ENCODE measurements at places on chromosomes 1 and 21. TPM values are rescaled to one million over a fixed set of nuclear protein-coding genes. Genes with fewer than 3 reads are reported as not detected.

FMN2 gene
- 0.35 TPM for polyA plus RNA-seq

DNA sequence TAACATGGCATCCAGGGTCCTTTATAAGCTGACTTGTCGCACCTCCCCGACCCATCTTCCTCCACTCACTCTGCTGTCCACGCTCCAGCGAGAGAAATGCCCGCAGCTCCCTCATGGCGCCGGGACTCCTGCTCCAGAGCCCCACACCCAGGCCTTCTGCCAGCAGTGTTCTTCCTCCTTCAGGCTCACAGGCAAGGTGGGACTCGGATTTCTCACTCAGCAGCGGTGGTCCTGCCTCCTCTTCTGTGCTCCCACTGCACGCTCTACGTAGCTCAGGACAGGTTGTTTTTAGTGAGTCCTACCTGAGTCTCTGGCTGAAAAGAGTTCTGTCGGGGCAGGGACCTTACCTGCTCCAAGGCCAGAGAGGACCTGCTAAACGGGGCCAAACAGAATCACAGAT is 11.2 kb downstream of the THEMIS2 start:
- DNase-seq = no peak

DNA sequence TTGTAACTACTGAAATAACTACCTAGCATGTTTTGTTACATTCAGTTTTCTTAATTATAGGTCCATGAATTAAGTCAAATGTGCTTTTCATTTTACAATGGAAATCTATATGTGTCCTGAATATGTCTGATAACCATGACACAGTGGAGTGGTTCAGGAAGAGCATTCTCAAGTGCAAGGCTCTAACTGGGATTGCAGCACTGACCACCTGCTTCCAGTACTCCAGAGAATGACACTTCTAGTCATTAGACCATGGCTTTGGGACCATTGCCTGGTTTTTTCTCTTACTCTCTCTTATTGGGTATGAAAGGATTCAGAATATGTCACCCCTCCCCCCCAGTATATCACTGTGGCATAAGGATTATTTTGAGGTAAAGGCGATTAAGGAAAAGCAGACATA is 204.9 kb upstream of the CACYBP start:
- DNase-seq = no peak

BTBD8 gene
- polyA plus RNA-seq = 2.0 TPM

- DNase-seq = no peak
Observed at GRCh38 chr1:241213139-241213538, 143.9 kb downstream of the RGS7 start.

GRCh38 chr1:203175237-203175826 is at the start of gene MYBPH:
TSS of gene MYBPH (minus strand) at chr1:203175826. CDS start at chr1:203175755, 71 bp downstream.
- DNase-seq = no peak

GRCh38 chr1:26353210-26353859 is 595 bp downstream of the CRYBG2 start:
- no peak for DNase-seq

- DNase-seq = peak; percentile 93
Observed at GRCh38 chr1:8116894-8117264, 90.8 kb upstream of the ERRFI1 start.

DNA sequence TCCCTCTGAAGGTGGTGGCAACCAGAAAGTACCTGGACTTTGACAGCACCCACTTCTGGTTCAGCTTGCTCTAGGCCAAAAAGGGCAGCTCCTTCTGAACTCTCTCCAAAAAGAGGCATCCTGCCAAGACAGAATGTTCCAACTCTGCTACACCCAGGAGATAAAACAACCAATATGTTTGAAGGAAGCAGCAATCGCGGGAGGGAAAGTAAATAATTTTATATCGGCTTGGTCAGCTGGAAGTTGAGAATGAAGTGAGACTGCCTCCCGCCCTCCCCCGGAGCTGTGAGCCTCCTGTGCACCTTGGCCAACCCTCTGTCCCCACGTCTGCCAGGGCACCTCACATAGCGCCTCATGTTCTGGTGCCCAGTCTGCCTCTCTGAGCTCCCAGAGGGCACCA is 130.3 kb upstream of the ATP1A1 start:
- no peak for DNase-seq

OXCT2 gene
- polyA plus RNA-seq = 0.29 TPM

DNA sequence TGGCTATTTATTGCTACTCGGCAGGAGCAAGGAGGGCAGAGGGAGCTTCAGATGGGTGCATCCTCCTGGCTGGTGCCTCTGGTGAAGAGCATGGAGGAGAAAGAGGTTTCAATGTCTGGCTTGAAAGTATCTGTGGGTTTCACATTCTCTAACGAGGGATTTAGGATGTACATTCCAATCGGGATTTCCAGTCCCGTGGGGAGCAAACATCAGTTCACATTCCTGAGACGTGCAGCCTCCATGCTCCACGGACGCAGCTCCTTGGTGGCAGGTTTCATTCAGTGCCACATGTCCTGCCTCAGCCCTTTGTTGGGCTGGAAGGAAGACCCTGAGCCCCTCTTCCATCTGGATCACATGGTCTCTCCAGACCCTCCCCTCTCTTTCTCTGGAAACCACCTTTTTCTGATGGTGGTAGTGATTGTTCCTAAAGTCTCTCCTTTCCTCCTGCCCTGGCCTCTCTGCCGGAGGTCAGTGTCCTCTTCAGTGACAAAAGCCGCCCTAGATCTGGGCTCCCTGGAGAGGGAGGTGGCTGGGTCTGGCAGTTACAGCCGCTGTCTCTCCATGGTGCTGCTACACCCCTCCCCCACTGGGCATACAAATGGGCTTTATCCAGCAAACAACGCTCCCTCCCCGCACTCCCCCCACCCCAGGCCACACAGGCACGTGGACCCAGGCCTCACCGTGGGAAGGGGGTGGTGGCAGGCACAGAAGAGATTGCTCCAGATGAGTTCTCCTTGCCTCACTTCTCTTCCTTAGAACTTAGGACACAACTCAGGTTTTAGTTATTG is 826 bp upstream of the CA14 start:
- DNase-seq = no peak

KIAA1614 gene
- 16.3 TPM for polyA plus RNA-seq

GRCh38 chr1:207298636-207299398 is 22.7 kb upstream of the CD55 start:
- DNase-seq = peak; percentile 62

DNA sequence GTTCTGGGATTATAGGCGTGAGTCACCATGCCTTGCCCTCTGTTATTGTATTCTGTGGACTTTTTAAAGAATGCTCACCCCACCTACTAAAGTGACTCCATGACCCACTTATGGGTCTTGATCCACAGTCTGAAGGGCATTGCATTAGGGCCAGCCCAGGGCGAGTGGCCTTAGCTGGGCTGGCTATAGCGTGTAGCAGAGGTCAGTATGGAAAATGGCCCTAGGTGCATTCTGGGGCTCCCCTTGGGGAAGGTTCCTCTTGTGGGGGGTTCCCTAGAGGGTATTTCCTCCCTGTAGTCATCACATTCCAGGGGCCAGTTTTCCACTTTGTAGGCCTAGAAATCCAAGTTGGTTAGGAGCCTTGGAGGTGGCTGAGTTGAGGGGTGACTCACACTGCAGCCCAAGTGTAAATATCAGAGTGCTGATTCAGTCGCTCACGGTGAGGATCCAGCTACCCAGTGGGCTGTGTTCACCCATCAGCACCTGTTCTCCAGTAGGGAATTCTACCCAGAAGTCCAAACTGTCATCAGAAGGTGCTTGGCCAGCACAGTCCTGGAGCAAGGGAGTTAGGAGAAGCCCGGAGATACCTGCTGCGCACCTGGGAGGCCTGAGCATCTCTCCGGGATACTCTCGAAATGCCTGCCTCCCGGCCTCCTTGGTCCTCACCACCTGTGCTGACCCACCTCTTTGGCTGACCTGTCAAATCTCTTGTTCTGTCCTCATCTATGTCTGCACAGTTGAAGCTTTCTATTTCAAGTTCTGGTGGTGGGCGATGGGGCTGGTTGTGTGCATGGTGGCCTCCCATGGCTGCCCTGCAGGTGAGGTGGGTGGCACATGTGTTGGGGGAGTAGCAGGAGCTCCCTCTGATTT is 52.2 kb downstream of the NENF start:
- no peak for DNase-seq

DNA sequence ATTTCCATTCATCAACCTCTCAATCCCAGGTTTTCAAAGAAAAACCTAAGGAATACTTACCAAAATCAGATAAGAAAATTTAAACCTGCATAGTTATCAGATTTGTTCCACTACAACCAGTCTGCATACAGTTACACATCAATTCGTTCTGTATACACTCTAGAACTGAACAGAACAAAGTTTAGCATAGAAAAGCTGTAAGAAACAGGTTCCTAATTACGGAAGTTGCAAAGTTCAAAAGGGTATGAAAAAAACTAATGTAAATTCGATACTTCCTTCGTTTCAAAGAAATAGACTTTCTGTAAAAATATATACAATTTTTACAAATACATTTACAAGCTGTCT is 3.1 kb downstream of the MCL1 start:
- no peak for DNase-seq

- no peak for DNase-seq
Observed at GRCh38 chr1:32001863-32002262, 11.8 kb upstream of the KHDRBS1 start.

GRCh38 chr1:19889656-19890055 is 7.5 kb downstream of the OTUD3 start:
- DNase-seq = no peak

DNA sequence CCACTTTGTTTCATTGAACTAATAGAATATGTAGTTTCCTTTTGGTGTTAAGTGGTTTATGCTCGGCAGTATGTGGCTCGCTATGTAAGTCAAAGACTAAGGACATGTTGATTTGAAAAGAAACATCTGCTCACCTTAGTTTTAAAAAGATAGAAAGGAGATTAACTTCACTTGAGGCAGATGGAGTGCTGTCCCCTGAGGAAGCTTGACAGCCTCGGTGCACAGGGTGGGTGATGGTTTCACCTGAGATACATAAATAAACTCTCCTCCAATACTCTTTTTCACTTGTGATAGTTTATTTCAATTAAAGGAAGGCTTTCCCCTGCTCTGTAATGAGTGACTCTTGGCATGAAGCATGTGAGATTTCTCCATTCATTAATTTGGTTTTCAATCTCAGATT is 70.8 kb upstream of the FMN2 start:
- DNase-seq = no peak
